GDM1 (cell line): ENCODE measurements at places on chromosomes 2 and 18.

- DNase-seq: no peak
Observed at GRCh38 chr18:76850112-76850511, 27.8 kb downstream of the ZNF236 start.

- no peak for DNase-seq
Observed at GRCh38 chr2:178297091-178297411, 102.7 kb downstream of the OSBPL6 start.

GRCh38 chr18:33369711-33370449, 70.6 kb downstream of the CCDC178 start:
- no peak for DNase-seq

- DNase-seq: no peak
Observed at GRCh38 chr2:202035089-202035940, 1.7 kb downstream of the FZD7 start.

DNA sequence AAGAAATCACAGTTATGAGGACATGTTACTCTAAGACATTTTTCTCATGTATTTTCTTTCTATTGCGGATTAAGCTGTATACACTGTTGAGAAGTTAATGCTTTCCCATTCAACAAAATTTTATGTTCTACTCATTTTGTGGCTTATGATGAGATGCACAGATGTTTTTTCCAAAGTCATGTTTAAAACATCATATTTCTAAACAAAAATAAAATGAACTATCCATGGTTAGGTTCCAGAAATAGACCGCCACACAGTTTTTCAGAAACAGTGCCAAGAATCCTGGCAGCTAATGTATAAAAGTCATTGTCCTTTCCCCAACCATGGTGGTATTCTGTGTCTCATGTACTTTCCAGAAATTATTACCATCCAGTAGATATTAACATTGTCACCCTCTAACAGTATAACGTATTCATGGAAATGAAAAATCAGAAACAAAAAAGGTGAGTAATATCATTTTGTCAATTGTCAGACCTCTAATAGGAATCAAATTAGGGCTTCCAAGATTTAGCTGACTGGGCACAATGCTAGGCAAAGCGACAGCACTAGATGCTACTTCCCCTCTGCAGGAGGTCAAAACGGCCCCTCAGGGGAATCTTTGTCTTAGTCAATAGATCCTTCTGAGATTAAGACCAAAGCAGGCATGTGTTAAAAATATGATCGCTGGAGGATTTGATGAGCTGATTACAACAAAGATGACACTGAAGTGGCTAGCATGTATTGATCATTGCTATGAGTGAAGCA, 54.4 kb upstream of the ZNF397 start:
- DNase-seq: no peak

DNA sequence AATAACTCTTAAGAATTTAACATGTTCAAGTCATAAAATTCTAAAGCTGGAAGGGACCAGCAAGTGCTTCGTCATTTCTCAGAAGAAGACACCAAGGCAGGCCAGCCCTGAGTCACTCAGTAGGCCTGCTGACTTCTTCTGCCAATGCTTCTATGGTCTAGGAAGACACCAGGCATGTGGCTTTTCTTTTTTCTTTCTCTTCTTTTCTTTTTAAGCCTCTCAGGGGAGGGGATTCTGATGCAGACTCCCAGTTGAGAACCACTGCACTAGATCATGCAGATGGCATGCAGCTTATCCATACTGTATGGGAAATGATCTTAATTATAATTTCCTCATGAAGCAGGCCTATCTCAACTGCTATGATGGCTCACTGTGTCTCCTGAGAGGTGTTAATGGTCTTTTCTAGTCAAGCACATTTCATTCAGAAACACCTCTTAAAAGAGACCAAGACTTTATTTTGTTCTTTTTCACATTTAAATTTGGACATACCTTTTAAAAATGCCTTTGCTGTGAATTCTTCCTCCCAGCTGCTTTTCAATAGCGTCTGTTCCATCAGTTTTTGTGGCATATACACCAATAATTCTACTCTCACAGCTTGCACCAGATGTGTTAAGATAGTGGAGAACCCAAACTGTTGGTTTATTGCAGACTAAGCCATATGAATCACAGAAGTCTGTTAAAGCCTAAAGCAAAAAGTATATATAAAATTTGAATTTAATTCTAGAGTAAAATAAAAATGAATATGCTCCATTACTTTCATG, 11.3 kb downstream of the KCTD18 start:
- no peak for DNase-seq

DNA sequence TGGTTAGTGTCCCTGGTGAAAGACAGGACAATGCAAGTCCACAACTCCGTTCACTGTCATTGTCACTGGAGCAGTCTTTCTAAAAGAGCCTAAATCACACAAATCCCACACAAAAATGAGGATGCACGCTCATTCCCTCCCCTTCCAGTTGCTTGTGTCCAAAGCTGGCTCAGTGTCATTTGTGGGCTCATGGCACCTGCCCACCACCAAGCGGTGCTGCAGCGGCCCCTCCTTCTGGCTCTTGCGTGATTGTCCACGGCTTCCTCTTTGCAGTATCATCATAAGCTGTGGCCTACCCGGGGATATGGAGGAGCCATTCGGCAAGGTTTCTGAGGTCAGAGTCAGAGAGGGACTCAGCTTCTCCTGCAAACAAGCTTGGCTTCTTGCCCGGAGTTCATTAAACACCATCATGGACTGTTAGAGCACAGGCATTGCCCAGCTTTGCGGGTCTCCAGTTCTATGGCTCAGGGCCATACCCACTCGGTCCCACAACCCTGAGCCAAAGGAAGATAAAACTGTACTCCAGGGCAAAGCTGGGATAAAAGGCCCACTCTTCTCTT, 179.4 kb upstream of the AGAP1 start:
- DNase-seq: no peak

GRCh38 chr2:32715391-32715841, 87.6 kb downstream of the TTC27 start:
- no peak for DNase-seq

DNA sequence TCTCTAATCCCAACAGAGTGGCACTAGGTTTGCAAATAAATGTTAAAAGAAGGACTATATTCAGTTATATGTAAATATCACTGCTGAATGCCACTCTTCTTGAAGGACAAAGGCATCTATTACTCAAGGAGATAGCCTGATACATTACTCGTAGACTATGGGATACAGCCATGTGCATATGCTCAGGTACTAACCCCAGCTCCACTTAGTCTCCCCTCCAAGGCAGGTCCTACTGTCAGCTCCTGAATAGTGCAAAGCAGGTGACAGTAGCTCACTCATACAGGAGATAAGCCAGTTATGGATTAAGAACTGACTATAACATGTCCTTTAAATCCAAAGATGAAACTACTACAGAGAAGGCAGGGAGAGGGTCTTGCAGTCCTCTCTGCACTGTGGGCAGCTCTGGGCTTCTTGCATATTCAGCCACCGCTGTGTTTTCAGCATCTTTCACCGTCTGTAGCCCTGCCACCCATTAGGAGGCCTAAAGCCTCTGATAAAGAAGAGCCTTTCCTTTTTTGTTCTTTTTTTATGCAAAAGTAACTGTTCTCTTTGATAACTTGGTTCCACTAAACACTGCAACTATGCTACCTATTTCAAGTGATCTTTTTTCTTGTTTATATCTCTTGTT, 135.1 kb upstream of the EPB41L3 start:
- DNase-seq: no peak

- DNase-seq: no peak
Observed at GRCh38 chr2:44996356-44996755, 12.9 kb downstream of the SIX2 start.

- DNase-seq: no peak
Observed at GRCh38 chr2:83949361-83949760, 509.7 kb downstream of the SUCLG1 start.
